T-helper 1 cell (primary cell): ENCODE measurements at places on chromosomes 7 and 10.
A peak's percentile ranks its signal among the peaks of the same experiment; 100 is the strongest.

- no peak for DNase-seq
These were observed 14.4 kb upstream of the DPYSL4 start for GRCh38 chr10:132172091-132173066.

DNA sequence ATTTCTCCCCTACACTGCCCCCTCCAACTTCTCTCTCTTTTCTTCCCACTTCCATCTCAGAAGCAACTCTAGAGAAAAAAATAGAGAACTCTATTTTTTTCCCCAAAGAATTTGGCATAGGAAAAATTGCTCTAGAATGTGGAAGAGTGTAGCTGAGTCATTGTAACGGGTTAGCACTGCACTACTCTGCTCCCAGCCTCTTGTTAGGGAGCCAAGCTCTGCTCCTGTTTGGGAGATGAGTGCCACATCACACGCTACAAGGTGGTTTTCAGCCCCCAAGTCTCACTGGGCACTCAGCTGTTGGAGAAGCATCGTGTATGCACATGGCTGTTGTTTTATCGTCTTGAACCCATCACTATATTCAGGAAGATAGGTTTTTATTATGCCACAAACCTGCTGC is 136.4 kb downstream of the BMPER start:
- DNase-seq: no peak

DNA sequence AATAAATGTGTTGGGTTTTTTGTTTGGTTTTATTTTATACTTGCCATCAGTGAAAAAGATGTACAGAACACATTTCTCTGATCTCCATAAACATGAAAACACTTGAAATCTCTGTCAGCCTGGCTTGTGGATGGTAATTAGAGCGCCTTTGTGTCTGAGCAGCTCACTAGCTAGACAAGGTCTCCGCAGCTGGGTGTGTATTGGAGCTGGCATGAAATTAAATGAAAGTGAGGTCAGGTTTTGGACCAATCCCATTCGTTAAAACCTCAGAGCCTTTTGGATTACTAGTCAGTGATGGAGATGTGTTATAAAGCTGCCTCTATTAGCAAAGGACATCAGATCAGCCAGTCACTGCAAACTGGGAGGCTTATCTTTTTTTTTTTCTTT is 2.7 kb downstream of the FRAT1 start:
- no peak for DNase-seq

GRCh38 chr10:73744664-73744975 is 448 bp downstream of the SEC24C start:
- DNase-seq: peak; percentile 66

DNA sequence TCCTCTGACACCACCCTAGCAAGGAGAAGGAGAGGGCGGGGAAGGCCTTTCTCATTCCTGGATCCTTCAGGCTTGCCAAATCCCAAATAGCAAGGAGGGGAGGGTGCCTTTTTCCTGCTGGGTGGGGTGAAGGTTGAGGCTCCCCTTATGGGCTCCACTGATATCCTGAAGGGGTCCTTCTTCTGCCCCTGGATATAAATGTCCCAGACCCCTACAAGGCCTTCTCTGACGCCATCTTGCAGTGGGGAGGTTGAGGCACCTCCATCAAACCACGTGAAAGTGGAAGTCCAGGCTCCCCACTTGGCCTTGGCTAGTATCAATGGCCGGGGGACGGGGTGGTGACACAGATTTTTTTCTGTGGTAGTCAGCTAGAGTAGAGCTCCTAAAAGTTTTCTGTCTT is 371.3 kb downstream of the GLRX3 start:
- DNase-seq: no peak
